ENCODE measurements at places on chromosomes 7 and 10.

DNA sequence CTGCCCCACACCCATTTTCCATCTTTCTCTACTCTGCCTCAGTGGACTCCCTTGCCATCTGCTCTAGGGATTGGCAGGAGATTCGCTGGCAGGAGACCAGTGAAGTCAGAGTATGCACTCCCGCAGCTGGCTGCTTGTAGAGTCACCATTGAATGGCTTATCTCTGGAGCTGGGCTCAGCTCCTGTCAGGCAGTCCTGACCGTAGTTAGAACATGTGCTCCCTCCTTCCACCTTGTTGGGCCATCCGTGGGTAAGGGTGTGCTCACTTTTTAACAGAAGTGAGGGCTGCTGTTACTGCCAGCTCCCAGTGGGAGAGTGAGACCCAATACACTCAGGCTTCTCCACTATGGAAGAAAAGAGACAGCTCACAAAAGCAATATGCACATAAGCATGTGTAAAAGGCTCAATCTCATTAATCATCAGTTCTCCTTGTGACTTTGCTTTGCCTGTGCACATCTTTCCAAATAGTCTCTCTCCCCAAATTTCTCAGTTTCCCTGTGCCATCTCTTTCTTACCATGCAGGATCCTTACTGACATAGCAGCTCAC, 773.3 kb downstream of the GRID1 start:
- DNase-seq: no peak

- DNase-seq: peak; percentile 11
These were observed 77.6 kb upstream of the ZMIZ1 start for GRCh38 chr10:78991187-78991586.

- no peak for DNase-seq
These were observed 41.5 kb upstream of the SEMA3C start for GRCh38 chr7:80960244-80960795.

DNA sequence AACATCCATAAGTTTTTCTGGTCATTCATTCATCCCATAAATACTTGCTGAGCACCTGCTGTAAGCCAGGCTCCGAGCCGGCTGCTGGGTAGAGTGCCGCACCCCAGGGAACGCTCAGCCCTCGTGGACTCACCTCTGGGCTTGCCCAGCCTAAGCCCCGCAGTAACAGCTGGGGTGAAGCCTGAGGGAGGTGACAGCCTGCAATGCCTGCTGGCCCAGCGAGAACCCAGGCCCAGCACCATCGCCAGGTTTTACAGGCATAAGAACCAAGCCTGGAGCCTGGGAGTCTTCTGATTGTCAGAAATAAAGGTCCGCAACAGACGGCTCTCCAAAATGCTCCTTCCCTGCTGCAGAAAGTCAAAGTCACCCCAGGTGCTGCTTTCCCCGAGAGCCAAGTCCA, 205.4 kb downstream of the ZMYND11 start:
- DNase-seq: no peak

DNA sequence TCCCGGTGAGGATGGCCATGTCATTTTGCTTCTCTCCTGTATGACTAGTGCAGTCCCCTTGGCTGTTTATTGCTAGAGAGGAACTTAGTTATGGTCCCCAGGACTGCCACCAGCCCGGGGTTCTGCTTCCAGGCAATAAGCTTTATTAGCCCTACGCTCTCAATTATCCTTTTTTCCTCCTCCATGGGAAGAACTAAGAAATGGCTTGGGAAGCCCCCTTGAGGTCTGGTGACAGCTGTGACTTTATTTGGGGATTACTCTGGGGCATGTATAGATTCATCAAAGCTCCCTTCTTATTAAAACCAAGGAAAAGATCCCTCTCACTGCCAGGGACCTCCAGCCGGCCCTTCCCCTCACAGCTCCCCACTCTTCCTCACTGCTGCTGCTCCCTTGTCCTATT, 155.2 kb upstream of the INSYN2A start:
- no peak for DNase-seq

GRCh38 chr7:159239028-159239427, 94.4 kb upstream of the VIPR2 start:
- no peak for DNase-seq

DNA sequence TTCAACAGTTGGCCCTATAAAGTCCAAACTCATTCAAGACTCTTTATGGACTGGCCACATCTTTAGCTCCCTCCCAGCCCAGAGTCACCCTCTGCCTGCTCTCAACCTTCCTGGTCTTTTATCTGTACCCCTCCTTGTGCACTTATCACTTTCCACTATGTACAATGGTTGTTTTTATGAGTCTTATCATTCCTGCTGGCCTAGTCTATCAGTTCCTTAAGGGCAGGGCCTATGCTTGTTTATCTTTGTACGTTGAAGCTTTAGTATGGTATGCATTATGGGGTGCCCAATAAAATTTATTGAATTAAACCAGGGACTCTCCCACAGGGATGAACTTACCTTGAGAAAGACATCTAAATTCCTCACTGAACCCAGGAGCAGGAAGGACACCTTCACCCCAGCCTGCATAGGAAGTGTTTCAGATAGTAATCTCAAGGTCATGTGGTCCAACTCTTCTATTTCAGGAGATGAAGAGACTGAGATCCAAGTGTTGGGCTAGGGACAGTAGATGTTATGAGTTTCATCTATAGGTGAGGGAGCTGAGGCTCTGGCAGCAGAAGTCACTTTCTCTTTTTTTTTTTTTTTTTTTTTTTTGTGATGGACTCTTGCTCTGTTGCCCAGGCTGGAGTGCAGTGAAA, 13.3 kb upstream of the PDCD4 start:
- DNase-seq: no peak

- DNase-seq: no peak
These were observed 73.2 kb downstream of the VCL start for GRCh38 chr10:74071157-74071556.

- no peak for DNase-seq
These were observed 55.1 kb downstream of the TMEM178B start for GRCh38 chr7:141128931-141129330.
